ENCODE measurements at places on chromosomes 4 and X.

- no peak for DNase-seq
These were observed 44.4 kb upstream of the DHRSX start for GRCh38 chrX:2545144-2545543.

GRCh38 chr4:151687021-151687640 is 73.7 kb downstream of the GATB start:
- DNase-seq = no peak

DNA sequence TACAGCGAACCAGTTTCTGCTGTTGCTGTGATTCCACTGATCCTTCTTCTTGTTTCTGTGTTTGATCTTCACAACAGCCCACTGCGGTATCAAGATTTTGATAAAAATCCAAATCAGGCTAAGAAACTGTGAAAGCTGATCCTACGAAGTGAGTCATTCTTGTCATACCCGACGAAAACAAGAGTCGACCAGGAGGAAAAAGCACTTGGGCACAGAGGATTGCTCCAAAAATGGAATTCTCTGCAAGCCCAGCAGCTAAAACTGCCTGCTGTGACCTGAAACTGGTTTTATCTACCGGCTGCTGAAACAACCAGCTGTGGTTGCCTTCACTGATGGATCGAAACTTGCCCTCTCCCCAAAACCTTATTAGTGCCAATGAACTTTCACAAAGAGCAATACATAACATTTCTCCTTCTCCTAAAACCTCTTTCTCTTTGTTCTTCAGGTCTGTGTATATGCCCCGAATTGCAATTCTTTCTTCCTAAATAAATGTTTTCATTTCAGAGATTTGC is 607.0 kb upstream of the PRKX start:
- no peak for DNase-seq

GRCh38 chr4:89998469-89999011 is 103.9 kb downstream of the MMRN1 start:
- no peak for DNase-seq

GRCh38 chr4:121614101-121614500 is 82.7 kb downstream of the ANXA5 start:
- DNase-seq = no peak

- no peak for DNase-seq
These were observed 53.5 kb upstream of the TBC1D9 start for GRCh38 chr4:140809676-140810075.

GRCh38 chrX:2500803-2501558 is at the start of the genes DHRSX and ZBED1:
TSS of gene DHRSX (minus strand) at chrX:2500976. CDS start at chrX:2500925, 51 bp downstream.
TSS of gene ZBED1 (minus strand) at chrX:2500976. CDS start at chrX:2490719, 10,257 bp downstream.
- DNase-seq = no peak

DNA sequence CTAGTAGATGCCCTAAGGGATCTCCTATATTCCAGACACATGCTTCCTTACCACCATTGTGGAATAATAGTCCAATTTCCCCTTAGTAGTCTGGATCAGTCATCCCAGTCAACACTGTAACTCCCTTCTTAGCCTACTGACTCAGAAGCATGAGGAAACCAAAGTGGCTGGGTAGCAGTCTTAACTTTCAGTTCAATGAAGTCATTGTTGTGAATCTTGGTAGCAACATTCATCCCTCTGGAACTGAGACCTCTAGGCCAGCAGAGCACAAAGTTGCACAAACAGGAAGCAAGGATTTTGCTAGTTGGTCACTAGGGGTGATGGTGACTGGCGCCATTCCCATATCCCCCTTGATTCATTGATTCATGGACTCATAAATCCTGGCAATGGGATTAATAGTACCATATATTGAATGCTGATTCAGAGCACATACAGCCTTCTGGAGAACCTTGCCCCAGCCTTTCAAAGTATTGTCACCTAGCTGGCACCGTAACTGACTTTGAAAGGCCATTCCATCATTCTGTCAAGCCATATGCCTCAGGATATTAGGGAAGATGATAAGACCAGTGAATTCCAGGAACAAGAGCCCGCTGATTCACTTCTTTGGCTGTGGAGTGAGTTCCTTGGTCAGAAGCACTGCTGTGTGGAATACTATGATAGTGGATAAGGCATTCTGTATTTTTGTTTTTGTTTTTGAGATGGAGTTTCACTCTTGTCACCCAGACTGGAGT is 19.7 kb upstream of the GPAT3 start:
- DNase-seq = no peak

- no peak for DNase-seq
These were observed 53.7 kb downstream of the SEPSECS start for GRCh38 chr4:25106363-25107151.

DNA sequence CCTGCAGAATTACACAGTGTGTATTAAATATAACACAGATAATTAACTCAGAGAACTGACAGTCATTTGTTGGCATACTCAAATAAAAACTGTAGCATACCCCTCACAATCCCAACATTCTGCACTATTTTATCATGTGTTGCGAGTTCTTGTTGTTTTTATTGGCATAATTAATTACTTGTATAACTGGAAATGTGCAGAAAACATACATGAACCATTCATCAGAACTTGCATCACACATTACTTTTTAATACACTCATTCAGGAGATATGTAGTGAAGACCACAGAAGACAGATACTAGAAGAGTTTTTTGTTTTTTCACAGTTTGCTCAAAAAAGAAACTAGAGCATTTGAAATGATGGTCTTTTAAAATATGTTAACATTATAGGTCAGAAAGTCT is 74.6 kb upstream of the NEIL3 start:
- no peak for DNase-seq
